ENCODE measurements at places on chromosomes 2 and 18. TPM values are rescaled to one million over a fixed set of nuclear protein-coding genes. Genes with fewer than 3 reads are reported as not detected.

DNA sequence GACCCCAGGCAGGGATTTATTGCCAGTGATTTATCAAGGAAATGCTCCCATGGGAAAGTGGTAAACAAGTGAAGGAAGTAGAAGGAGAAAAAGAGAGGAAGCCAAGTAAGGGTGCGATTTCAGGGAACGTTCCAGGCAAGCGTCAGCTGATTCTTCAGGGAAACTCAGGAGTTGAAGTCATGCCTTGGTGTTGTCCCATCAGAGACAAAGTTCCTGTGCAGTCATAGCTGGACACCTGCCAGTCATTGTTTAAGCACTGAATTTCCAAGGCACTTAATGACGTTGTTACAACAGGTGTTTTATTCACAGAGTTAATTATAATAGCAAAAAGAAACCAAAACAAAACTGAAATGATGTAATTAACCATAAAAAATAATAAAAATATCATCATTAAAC lies 381.8 kb upstream of the CRIM1 start:
- DNase-seq, result no peak

DNA sequence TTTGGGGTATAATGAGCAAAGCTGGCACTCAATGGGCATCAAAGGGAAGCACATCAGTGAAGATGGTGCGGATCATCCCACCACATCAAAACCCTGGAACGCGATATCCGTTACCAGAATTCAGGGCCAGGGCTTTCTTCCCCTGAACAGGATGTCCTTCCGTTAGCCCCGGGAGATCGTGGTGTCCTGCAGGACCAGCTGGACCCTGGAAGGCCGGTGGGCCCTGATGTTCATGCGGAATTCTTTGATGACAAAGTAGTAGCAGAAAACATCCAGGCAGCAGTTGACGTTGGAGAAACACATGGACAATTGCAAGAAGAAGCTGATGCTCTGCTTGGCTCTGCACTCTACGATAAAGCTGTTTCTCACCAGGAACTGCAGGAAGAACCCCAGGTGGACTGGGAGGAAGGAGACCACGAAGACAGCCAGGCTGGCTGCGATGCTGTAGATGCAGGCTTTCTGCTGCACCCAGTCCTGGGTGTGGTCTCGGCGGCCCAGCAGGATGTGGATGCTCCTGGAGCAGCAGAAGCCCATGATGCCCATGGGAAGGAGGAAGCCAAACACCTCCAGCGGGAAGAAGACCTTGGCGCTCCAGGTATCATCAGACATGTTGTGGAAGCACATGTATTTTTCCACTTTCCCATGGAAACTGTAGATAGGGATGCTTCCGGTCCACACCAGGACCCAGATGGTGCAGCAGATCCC lies 15.0 kb downstream of the GPR55 start:
- DNase-seq, result no peak

The ASXL3 gene
- not detected for polyA plus RNA-seq

The PRSS56 gene
- polyA plus RNA-seq, result 3.2 TPM

DNA sequence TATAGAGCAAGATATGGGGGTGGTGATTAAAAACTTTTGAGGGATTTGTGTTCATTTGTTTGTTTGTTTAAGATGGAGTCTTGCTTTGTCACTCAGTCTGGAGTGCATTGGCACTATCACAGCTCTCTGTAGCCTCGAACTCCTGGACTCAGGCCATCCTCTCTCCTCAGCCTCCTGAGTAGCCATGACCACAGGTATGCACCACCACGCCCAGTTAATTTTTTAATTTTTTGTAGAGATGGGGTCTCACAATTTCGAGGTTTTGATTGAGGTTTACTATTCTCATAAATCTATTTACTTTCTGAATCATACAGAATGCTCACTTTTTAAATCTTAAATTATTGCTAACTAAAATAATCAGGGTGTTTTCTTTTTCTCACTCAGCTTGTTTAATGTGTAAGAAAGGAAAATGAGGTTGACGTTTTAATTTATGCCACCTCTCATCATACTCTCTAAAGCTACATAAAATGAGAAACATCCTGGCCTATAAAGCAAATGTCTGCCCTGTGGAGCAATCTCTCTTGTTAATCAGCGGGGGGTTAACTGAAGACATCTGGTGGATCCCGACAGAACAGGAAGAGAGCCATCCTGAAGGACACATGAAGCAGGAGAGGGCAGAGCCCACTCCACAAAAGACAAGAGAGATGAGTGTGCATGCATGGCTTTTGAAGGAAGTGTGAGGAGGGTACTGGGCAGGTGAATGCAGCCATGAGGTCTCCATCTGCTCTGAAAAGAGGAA lies 589.1 kb upstream of the SLC8A1 start:
- no peak for DNase-seq

The ZBTB14 gene
- polyA plus RNA-seq, result 3.7 TPM

DNA sequence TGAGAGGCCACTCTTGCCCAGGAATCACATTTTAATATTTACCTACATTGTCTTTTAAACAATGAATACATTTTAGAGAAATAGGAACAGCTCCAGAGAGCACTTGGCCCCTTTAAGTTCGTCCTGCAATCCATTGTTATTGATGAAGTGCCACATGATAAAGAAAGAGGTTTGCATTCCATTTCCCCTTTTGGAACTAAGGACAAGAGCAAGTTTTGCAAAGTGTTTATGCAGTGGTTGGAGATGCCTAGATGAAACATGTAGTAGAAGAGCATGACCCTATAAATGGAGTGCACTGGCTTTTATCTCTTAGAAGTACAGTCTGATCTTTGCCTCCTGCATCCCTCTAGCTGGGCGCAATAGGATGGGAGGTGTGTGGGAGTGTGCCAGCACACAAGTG lies 118.7 kb upstream of the CNTNAP5 start:
- DNase-seq, result no peak

- no peak for DNase-seq
These were observed 66.3 kb downstream of the CDK15 start for GRCh38 chr2:201872591-201872990.

DNA sequence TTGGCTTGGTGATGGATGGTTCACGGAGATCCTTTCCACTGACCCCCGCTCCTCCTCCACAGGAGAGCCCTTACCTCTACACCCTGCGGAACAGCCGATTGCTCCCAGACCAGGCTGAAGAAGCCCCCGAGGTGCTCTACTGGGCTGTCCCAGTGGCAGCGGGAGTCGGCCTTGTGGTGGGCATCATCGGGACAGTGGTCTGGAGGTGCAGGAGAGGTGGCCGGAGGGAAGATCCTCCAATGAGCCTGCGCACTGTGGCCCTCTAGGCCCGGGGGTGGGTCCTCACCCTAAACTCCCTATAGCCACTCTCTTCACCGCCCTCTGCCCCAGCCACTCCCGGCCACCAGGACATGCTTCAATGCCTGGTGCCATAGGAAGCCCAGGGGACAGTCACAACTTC lies 108.8 kb upstream of the PPP1CB start:
- no peak for DNase-seq

The ST6GAL2 gene
- polyA plus RNA-seq, result 0.01 TPM

- DNase-seq, result no peak
These were observed 17.0 kb upstream of the CYTIP start for GRCh38 chr2:157460897-157461296.

- DNase-seq, result no peak
These were observed 419.7 kb upstream of the RGPD4 start for GRCh38 chr2:107407017-107407416.
